ENCODE measurements at places on chromosomes 1 and 21.

- DNase-seq: no peak
Observed at GRCh38 chr1:41317361-41317760, 43.9 kb upstream of the FOXO6 start.

- no peak for DNase-seq
Observed at GRCh38 chr21:43282358-43283120, 113.7 kb downstream of the CRYAA start.

GRCh38 chr1:192579010-192579738, 3.6 kb downstream of the RGS1 start:
- no peak for DNase-seq

DNA sequence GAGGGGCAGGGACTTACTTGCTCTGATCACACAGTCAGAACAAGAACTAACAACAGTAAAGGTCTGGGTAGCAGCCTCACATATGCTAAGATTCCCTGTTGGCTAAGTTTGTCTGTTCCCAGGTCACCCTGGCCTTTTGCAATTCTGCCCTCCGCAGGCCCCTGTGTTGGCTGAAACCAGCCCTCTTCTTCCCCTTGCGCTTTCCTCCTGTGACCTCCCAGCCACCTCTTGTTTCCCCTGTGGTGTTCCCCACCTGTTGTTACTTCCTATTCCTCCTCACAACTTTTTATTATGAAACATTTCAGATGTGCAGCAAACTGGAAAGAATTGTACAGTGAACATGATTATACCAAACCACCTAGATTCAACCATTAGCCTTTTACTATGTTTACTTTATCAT, 23.4 kb downstream of the MAPKAPK2 start:
- no peak for DNase-seq

- DNase-seq: no peak
Observed at GRCh38 chr21:18164933-18165332, 79.7 kb upstream of the CHODL start.

DNA sequence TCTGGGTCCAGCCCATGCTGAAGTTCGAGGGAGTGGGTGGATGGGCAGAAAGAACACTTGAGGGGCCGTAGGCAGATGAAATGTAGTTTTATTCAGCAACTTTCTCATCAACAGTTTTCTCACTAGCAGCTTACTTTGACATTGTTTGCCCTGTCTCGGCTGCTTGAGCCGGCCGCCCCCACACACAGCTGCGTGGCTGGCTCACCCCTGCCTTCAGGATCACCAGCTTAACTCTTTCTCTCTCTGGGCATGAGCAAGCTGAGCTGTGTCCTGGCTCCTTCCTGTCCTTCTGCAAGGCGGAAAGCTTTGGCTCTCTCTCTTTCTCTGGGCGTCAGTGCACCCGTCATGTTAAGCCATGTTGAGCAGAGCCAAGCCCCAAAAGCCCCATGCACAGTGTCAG, 104.4 kb upstream of the GNG12 start:
- no peak for DNase-seq

All from muscle of back (tissue), 13 donors.